ENCODE measurements at places on chromosomes 5 and 9.

DNA sequence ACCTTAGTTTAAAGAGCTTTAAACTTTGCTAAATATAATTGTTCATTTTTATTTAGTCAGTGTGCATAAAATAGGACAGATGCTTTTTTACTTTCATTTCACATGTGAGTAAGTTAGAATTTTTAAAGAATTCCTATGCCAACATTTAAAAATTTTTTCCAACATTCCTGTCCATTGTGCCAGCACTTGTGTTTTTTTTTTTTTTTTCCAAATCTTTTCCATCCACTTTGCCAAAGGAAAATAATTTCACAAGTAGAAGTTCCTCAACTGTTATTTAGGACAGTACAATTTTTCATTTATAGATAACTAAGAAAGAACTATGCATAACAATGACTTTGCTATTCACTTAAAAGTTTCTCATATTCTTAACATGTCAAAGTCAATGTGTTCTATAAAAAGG lies 189.5 kb downstream of the ADAMTS6 start:
- H3K4me1 ChIP-seq = no peaks in the 10 kb centered on the region
- no peaks in the 10 kb centered on the region for H3K27me3 ChIP-seq
- DNase-seq = no peak
- H3K27ac ChIP-seq = no peak overlapping the region

GRCh38 chr5:16104961-16105360 lies 74.6 kb downstream of the MARCHF11 start:
- no peaks in the 10 kb centered on the region for H3K4me1 ChIP-seq
- no peak overlapping the region for H3K4me3 ChIP-seq
- no peak overlapping the region for H3K27ac ChIP-seq
- no peaks in the 10 kb centered on the region for H3K36me3 ChIP-seq

DNA sequence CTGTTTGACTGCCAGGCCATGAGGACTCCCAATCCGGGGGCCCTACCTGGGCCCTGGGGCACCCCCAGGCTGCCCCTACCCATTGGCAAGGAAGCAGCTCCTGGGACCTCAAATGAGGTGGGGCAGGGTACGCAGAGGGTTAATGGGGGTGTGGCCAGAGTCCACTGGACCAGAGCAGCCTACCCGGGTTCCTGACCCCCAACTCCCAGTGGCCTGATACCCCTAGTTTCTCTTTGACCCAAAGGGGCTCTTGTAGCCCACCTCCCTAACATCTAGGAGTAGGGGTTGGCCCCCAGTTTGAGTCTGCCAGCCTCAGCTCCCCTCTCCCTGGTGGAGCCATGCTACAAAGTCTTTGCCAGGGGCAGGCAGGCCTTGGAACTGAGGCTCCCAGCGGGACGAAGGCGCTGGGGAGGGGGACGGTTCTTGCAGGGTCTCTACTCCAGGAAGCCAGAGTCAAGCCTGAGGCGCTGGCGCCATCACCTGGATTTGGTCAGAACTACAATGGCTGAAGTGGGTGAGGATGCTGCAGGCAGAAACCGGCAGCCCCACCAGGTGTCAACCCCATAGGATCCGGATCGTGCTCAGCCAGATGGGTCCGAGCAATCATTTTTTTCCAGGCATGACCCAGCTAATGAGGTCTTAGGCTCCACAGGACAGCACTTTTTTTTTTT lies 8.4 kb upstream of the CERCAM start:
- peaks cover 57% of the 10 kb centered on the region for H3K27me3 ChIP-seq
- DNase-seq = peak; percentile 29
- H3K4me1 ChIP-seq = peaks cover 6% of the 10 kb centered on the region
- no peak overlapping the region for H3K4me3 ChIP-seq

- H3K4me3 ChIP-seq = no peak overlapping the region
- DNase-seq = no peak
- peaks cover 7% of the 10 kb centered on the region for H3K4me1 ChIP-seq
- H3K27ac ChIP-seq = no peak overlapping the region
These were observed 3.5 kb downstream of the CCNB1 start for GRCh38 chr5:69170495-69170894.

DNA sequence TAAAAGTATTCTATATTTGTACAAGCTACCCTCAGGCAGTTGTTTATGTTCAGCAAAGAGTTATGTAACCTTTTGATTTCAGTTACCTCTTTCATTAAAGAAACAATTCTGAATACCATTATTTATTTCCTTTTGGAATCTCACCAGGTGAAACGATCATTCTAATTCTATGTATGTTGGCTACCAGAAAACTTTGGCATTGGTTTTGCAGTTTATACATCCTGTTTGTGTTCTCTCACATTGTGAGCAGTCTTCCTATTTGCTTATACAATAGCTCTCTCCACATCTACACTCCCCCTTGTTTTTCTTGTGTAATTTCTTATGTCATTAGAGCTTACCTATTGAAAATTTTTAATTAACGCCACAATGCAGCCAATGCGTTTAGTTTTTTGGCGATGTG lies 276.0 kb upstream of the MPDZ start:
- no peak for DNase-seq
- no peaks in the 10 kb centered on the region for H3K4me1 ChIP-seq
- no peak overlapping the region for H3K27ac ChIP-seq
- no peak overlapping the region for H3K4me3 ChIP-seq
- no peaks in the 10 kb centered on the region for H3K27me3 ChIP-seq
- H3K36me3 ChIP-seq = no peaks in the 10 kb centered on the region

DNA sequence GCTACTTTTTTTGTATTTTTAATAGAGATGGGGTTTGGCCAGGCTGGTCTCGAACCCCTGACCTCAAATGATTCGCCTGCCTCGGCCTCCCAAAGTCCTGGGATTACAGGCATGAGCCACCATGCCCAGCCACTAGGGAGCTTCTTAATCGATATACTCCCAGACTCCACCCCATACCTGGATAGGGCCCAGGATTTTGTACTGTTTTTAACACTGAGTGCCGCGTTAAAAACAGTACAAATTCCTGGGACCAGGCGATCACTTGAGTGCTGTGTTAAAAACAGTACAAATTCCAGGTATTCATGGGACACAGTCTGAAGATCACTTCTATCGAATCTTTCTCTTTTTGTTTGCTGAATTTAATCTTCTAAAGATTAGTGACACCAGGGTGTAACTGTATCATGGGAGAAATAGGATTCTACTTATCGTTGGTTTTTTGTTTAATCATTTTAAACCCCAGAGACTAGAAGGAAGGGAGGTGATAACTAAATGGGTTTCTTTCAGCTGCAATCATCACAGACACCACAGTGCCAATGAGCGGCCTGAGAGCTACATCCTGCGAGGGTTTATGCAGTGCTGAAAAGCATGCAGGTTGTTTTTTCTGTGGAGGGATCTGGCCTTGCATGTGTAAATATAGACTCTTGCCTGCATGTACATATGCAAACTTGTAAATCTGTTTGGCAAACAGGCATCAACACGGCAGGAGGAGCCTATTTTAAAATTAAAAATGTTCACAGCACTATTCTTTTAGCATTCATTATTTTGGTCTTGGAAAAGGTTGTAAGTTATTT lies 303.8 kb upstream of the WWC1 start:
- no peaks in the 10 kb centered on the region for H3K36me3 ChIP-seq
- no peaks in the 10 kb centered on the region for H3K4me1 ChIP-seq
- H3K27me3 ChIP-seq = no peaks in the 10 kb centered on the region
- no peak for DNase-seq
- no peak overlapping the region for H3K27ac ChIP-seq
- no peak overlapping the region for H3K4me3 ChIP-seq

GRCh38 chr9:136835162-136835931 lies 6.9 kb upstream of the AJM1 start:
- no peak for DNase-seq
- no peaks in the 10 kb centered on the region for H3K27me3 ChIP-seq
- no peak overlapping the region for H3K4me3 ChIP-seq
- H3K4me1 ChIP-seq = peaks cover 3% of the 10 kb centered on the region

DNA sequence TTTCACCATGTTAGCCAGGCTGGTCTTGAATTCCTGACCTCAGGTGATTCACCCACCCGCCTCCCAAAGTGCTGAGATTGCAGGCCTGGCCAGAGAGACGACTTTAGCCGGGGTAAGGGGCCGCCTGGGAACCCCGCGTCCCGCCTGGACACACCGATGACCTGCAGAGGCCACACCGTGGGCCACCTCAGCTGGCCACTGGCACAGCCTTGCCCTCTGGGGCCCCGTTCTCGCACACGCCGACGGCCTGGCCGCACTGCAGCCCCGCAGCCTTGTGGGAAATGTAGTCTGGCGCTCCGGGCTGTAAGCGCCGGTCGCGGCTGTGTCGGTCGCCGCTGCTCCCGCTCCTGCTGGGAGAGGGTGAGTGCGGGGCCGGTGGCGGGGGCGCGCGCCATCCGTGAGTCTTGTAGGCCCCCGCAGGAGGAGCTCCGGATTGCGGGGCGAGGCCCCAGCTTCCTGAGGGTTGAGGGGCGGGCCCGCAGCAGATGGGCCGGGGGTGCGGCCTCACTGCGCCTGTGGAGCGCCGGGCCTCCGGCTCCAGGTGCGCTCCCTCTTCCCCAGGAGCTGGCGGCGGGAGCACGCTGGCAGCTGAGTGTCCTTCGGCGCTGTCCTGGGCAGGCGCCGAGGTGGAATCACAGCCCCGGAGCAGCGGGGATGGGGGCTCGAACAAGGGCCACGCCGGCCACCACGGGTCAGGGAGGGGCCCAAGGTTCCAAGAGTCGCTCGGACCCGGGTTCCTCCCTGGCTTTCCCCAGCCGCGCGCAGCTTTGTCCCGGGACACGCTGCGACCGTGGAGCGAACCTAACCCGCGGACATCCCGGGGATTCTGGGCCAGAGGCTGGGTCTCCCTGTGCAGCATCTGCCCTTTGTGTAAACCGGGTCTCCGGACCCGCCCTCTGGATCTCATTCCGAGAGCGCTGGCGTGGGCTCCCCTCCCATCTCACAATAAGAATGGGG lies at the start of gene ZFP2:
Gene ZFP2, plus strand, starts transcription at position 299 of the 957 bp plus-strand sequence. CDS start 35,401 bp downstream, outside the sequence.
- H3K36me3 ChIP-seq = peaks cover 2% of the 10 kb centered on the region
- no peak for DNase-seq
- no peaks in the 10 kb centered on the region for H3K4me1 ChIP-seq
- no peaks in the 10 kb centered on the region for H3K27me3 ChIP-seq
- H3K27ac ChIP-seq = peak within 1 kb of the TSS; percentile 45

GRCh38 chr5:165000479-165001190 lies 1495.2 kb downstream of the MAT2B start:
- no peaks in the 10 kb centered on the region for H3K4me1 ChIP-seq
- H3K27me3 ChIP-seq = no peaks in the 10 kb centered on the region
- H3K4me3 ChIP-seq = no peak overlapping the region
- no peaks in the 10 kb centered on the region for H3K36me3 ChIP-seq
- DNase-seq = no peak
- H3K27ac ChIP-seq = no peak overlapping the region

DNA sequence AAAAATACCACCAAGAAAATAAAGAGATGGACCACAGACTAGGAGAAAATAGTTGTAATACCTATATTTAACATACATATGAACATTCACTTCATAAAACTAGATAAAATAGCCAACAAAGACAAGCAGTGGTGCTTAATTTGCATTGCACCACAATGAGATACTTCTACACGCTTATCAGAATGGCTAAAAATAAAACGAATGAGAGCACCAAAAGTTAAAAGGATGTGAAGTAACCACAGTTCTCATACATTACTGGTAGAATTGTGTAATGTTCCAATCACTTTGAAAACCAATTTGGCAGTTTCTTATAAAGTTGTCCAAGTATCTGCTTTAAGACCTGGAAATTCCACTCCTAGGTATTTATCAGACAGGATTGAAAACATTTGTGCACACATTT lies 198.9 kb upstream of the SGCD start:
- no peaks in the 10 kb centered on the region for H3K36me3 ChIP-seq
- no peak overlapping the region for H3K27ac ChIP-seq
- no peak overlapping the region for H3K4me3 ChIP-seq
- H3K4me1 ChIP-seq = no peaks in the 10 kb centered on the region
- no peaks in the 10 kb centered on the region for H3K27me3 ChIP-seq
- no peak for DNase-seq

DNA sequence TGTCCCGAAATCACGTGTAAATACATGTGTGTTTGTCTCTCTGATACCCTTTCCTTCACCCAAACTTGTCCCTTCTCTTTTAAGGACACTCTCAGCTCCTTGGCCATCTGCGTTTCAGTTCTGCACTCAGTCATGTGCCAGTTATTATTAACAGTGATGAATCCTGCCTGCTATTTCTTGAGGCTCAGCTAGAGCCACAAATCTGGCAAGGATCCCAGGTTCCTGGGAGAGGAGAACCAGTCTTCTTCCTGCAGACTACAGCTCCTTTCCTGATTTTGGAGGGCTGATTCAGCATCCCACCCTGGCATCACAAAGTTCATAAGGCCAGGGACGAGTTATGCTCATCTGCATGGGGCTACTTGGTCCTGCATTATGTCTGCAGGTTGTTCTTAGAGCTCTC lies 5.6 kb downstream of the MAMDC2 start:
- peaks cover 67% of the 10 kb centered on the region for H3K27me3 ChIP-seq
- H3K36me3 ChIP-seq = peaks cover 3% of the 10 kb centered on the region
- peaks cover 9% of the 10 kb centered on the region for H3K4me1 ChIP-seq
- H3K27ac ChIP-seq = no peak overlapping the region
- no peak for DNase-seq
- no peak overlapping the region for H3K4me3 ChIP-seq
